ENCODE measurements at places on chromosomes 6 and 20.

DNA sequence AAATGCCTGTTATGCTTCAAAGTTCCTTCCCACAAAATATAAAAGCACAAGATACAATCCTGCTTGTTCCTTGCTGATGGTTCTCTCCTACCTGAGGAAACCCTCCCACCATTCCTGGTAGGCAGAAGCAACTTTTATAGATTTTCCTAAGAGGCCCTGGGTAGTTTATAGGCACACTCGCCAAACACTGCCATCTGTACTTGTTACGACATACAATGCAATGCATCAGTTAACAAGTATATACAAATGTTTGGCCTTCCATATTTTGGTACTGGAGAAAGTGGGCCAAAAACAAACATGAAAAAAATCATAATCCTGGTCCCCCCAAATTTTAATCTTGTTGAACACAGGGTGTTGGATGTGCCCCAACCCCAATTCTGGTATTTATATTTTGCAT, 16.6 kb downstream of the MCM9 start:
- DNase-seq = no peak

DNA sequence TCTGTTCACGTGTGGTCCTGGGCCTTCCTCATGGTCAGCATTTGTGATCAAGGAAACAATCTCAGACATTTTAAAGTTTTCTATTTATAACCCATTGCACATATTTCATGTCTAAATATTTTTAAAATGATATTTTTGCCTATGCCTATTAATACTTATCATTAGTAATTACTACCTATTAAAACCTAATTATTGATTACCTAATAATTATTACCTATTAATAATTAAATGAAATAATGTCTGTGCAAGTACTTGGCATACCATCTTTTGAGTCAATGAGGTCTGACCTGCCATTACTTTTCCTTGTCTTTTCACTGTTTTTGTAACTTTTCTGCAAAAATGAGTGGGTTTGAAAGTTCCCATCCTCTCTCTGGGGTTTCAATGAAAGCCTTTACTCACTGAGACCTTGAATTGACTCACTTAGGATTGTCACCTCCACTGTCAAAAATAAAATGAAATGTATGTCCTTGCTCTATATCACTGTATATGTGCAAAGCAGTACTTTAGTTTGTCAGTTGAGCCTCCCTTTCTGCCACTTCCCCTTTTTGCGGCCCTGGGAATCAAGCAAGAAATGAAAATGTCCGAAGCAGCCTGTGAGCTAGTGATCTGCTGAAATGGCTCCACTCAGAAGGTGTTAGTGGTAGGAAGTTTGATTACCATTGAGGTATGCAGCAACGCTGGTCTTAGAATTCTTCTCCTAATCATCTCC, 87.8 kb downstream of the L3MBTL3 start:
- no peak for DNase-seq

GRCh38 chr20:58892141-58892931, 39.8 kb downstream of the GNAS start:
- peak; percentile 84 for DNase-seq

GRCh38 chr6:154432533-154433476, 76.2 kb upstream of the IPCEF1 start:
- DNase-seq = no peak
